ENCODE measurements at places on chromosomes 3 and 15.

DNA sequence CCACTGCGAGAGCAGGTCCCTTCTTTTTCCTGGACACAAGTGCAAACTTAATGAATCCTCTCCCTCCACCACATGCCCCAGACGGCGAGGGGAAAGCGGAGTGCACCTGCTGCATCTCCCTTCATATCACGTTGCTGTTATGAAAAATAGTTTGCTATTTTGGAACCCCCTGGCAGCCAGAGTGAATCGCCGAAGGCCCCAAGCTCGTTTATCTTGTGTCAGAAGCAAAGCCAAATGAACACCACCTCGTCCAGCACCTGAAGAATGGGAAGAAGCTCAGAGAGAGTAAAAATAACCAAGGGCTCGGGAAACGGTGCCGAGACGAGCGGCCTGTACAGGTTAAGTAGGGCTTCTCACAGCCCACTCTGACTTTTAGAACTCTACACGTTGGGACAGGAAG is 394.6 kb upstream of the RORA start:
- DNase-seq, result no peak

- no peak for DNase-seq
Observed at GRCh38 chr3:150739877-150740645, 22.9 kb downstream of the SIAH2 start.

DNA sequence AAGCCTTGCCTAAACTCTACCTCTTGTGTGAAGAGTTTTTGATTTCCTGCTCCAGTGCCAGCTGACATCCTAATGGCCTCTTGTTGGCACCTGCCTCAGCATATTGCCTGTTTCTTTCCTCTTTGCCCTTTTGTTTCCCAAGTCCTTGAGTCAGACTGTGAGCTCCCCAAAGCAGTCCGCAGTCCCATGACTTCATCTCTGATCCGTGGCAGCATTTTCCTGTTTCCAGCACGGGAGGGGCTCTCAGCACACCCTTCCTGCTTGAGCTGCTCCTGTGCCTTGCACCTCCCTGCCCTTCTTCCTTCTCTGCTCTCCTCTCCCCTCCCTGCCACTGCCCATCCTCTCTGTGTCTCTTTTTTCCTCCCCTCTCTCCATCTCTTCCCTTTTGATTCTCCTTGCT is 179.6 kb downstream of the EPHB1 start:
- no peak for DNase-seq

DNA sequence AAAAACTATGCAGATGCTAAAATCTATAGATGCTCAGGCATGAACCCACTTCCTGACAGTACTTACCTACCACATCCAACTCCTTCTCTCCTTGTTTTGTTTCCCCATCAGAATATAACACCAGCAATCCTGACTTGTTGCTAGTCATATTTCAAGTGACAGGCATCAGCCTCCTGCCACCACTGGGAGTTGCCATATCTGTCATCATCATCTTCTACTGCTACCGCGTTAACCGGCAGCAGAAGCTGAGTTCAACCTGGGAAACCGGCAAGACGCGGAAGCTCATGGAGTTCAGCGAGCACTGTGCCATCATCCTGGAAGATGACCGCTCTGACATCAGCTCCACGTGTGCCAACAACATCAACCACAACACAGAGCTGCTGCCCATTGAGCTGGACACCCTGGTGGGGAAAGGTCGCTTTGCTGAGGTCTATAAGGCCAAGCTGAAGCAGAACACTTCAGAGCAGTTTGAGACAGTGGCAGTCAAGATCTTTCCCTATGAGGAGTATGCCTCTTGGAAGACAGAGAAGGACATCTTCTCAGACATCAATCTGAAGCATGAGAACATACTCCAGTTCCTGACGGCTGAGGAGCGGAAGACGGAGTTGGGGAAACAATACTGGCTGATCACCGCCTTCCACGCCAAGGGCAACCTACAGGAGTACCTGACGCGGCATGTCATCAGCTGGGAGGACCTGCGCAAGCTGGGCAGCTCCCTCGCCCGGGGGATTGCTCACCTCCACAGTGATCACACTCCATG is 65.3 kb downstream of the TGFBR2 start:
- DNase-seq, result no peak

GRCh38 chr3:114213292-114213626 is 24.1 kb downstream of the ZNF80 start:
- DNase-seq, result no peak

- DNase-seq, result no peak
Observed at GRCh38 chr15:60541481-60542299, 62.7 kb upstream of the ICE2 start.

DNA sequence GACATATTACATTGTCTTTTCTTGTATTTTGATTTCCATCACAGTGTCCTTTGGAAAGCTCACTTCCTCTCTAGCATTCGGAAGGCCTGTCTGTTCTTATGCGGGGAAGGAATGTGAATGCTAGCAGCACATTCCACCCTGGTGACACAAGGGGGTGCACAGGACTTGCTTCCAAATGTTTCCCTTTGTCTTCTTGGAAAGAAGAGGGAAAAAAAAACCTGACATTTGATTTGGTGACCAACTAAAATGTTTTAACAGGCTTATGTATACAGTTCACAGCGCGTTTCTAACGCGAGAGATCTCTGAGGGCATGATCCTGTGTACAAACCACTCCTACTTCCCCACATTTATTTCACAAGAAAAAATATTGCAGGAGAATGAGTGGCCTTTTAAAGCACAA is 107.6 kb upstream of the FXR1 start:
- DNase-seq, result peak; percentile 70

DNA sequence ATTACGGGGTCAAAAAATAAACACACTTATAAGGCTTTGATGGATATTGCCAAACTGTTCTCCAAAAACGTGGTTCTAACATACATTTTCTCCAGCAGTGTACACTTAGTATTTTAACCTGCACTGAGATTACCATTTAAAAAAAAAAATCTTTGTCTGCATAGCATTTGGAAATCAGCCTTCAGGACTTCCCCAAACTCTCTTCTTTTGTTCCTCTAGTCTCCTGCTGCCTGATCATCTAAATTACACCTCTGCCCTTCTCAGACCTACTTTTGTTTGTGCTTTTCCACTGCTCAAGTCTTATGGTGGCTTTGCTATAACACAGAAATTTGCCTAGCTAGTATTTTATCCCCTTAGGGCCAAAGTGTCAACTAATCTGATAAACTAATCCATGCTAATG is 3.8 kb downstream of the NCEH1 start:
- no peak for DNase-seq

GRCh38 chr3:12585181-12585580 is 28.3 kb downstream of the MKRN2 start:
- no peak for DNase-seq

DNA sequence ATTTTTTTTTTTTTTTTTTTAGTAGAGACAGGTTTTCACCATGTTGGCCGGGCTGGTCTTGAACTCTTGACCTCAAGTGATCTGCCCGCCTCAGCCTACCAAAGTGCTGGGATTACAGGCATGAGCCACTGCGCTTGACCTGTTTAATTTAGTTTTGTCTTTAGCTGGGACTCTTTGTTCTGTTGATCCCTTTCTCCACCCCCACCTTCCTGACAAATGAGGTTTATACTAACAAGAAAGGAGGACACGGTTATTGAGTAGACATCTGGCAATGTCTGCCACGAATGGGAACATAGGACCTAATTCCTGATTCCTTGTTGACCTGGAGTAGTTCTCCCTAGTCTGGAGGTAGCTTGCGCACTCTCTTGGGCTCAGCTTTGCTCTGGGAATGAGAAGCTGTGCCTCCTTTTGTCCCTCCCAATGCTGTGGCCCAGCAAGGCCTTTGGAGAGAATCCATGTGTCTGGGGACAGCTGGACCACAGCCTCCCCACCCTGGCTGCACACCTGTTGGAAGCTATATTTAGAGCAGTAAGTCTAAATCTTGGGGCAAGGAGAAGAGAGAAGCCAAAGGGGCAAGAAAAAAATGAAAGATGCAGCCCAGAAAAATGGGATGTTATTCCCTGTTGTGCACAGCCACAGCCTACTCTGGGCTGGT is 53.2 kb upstream of the ADPGK start:
- DNase-seq, result no peak

- peak; percentile 8 for DNase-seq
Observed at GRCh38 chr15:98805434-98806274, 157.3 kb downstream of the IGF1R start.

GRCh38 chr3:187456250-187456649 is 88.1 kb downstream of the RTP4 start:
- DNase-seq, result no peak

- no peak for DNase-seq
Observed at GRCh38 chr15:57503051-57503702, 88.5 kb upstream of the MYZAP start.

GRCh38 chr15:101242160-101242998 is 9.5 kb downstream of the CHSY1 start:
- no peak for DNase-seq

DNA sequence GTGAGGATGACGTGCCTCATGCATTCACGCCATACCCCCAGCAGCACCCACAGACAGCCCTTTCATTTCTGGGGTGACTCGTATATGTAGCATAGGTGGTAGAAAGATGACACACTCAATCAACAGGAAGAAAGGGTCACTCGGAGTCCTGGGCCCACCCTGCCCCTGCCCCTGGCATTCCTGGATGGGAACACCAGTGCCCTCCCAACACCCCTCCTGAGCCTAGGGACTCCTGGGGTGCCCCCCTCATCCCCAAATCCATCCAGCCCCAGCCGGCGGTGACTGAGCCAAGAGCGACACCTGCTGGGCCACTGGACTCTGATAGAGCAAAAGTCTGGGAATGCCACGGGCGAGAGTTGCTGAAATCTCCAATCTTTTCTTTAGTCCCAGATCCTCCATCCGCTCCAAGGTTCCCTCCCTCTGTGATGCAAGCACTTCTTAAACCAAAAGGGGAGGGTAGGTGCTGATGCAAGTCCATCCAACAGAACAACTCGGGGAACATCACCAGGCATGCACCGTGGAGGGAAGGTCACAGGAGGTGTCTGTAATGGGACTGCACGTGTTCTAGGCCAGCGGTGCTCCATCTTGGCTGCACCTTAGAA is 31.1 kb downstream of the ACAN start:
- peak; percentile 11 for DNase-seq

GRCh38 chr15:68802373-68802772 is 18.3 kb downstream of the ANP32A start:
- no peak for DNase-seq

GRCh38 chr15:36008719-36009118 is 462.8 kb upstream of the DPH6 start:
- DNase-seq, result no peak

DNA sequence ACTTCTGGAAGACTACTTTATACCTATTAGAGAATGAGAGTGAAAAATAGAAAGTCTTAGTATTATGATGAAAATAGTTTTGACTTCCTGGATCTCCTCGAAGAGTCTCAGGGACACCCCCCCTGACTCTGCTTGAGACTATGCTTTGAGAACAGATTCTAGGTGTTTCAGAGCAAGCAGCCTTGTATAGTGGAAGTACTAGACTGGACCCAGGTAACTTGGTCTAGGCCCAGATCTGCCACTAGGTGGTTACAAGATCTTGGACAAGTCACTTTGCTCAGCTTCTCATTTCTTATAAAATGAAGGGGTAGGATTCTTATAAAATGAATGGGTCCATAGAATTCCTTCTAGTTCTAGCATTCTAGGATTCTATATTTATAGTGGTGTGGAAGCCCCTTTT is 9.1 kb downstream of the ABHD5 start:
- no peak for DNase-seq

GRCh38 chr3:187242435-187242834 is 45.1 kb downstream of the RTP1 start:
- DNase-seq, result no peak

DNA sequence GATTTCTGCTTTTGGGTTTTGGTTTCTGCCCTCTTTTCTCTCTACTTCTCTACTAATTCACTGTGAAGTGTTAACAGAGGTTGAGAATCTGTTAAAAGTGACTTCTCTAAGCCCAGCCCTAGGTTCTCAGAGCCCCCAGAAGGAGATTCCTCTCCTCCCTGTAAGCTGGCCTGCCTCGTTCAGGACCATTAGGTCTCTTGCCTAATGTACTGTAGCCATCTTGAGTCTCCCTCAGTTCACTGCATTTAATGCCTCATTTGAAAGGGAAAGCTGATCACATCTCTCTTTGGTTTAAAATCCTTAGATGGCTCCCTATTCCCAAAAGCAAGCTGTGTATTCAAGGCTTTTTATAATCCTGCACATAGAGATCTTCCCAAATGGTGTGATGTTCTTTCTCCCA is 16.3 kb downstream of the RTP1 start:
- no peak for DNase-seq

DNA sequence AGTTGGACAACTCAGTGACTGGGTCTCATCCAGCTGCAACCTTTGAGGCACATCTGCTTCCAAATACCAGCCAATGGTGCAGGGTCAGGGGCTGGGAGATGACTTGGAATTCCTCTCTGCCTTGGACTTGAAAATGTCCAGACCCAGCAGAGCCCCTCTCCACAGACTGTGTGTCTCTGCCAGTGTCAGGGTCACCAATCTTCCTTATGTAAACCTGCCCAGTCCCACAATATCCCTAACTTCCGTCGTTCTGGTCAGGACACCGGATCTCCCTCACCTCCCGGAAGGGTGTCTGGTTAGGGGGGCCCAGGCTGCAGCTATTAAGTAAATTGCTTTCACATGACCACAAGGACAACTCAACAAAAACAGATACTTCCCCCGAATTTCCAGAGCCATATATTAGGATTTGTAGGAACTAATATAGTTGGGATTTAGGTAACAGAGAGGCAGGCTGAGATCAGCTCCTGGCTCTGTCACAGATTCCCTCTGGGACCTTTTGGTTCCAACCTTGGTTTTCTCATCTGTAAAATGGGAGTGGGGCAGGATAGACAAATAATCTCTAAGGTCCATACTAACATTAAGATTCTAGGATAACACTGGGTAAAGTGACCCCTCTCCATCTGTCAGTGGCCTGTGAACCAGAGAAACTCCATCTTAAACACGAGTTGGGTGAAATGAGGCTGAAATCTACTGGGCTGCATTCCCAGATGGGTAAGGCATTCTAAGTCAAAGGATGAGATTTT is 30.8 kb downstream of the IGDCC3 start:
- DNase-seq, result no peak

- DNase-seq, result no peak
Observed at GRCh38 chr15:40843885-40844695, at the start of gene SPINT1. Gene SPINT1, plus strand, starts transcription at chr15:40844048. Its CDS starts 507 bp downstream, at chr15:40844555.

- DNase-seq, result no peak
Observed at GRCh38 chr3:38116471-38117162, 20.3 kb downstream of the ACAA1 start.

- DNase-seq, result peak; percentile 96
Observed at GRCh38 chr15:84929795-84930603, 45.5 kb downstream of the SLC28A1 start.

DNA sequence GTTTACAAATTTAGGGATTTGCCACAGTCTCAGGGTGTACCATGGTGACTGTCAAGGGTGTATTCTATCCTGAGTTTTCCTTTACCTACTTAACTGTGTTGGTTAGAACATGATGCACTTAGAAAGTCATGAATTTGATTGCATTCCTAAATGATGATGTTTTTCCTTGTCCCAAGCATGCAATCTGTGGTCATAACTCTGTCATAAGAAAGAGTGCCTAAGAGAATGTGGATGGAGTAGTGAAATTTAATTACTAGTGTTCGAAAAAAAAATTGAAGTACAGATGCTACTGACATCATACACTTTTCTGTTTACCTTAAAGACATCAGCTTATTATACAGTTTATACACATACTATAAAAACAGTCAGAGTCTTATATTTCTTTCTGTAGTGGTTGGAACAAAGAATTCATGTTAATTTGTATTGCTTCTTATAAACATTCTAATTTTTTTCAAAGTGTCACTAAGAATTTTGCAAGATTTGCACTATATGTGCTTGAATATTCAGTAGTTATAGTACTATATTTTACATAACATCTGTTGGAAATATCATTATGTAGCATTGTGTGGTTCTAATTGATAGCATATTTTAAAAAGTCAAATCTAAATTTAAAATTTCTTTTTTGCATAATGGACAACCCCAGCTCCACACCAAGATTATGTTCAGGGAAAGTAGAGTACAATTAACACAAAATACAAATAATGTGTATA is 231.3 kb upstream of the KCNMB2 start:
- DNase-seq, result peak; percentile 63
